ENCODE measurements at places on chromosomes 6 and 20. TPM values are rescaled to one million over a fixed set of nuclear protein-coding genes. Genes with fewer than 3 reads are reported as not detected.

PKIG gene
- total RNA-seq: 19.1 TPM

TCF15 gene
- not detected for total RNA-seq

RPP40 gene
- total RNA-seq: 9.5 TPM

VARS1 gene
- total RNA-seq: 123 TPM

MEI4 gene
- not detected for total RNA-seq

HLA-DQA2 gene
- total RNA-seq: not detected

DCDC2 gene
- total RNA-seq: not detected

UBE2C gene
- total RNA-seq: 2.1 TPM

LIN28B gene
- total RNA-seq: 0.05 TPM

PTGIS gene
- total RNA-seq: 5.6 TPM

PCED1A gene
- total RNA-seq: 26.5 TPM

SUMO4 gene
- 2.1 TPM for total RNA-seq

DLL1 gene
- total RNA-seq: under 0.01 TPM

HLA-DMB gene
- not detected for total RNA-seq

PRDM13 gene
- total RNA-seq: not detected

CLIC1 gene
- 514 TPM for total RNA-seq

TBX18 gene
- total RNA-seq: 3.6 TPM

HLA-DQB1 gene
- total RNA-seq: not detected

KIF3B gene
- 31.5 TPM for total RNA-seq

SGK1 gene
- total RNA-seq: 104 TPM

PTCHD4 gene
- total RNA-seq: 5.9 TPM

NEU1 gene
- total RNA-seq: 133 TPM

DDX43 gene
- total RNA-seq: 1.8 TPM

MLIP gene
- not detected for total RNA-seq

TMC2 gene
- not detected for total RNA-seq

DLK2 gene
- total RNA-seq: 0.30 TPM

FNDC11 gene
- 0.89 TPM for total RNA-seq

MTFR2 gene
- 0.30 TPM for total RNA-seq

CLPSL1 gene
- total RNA-seq: not detected

B4GALT5 gene
- total RNA-seq: 78.1 TPM

APCDD1L gene
- 92.5 TPM for total RNA-seq

TPD52L1 gene
- 64.7 TPM for total RNA-seq

SAMHD1 gene
- total RNA-seq: 18.4 TPM

SLC22A2 gene
- 0.23 TPM for total RNA-seq

TMEM217 gene
- total RNA-seq: 1.2 TPM

IL17F gene
- total RNA-seq: not detected

PRSS16 gene
- total RNA-seq: 0.18 TPM

ZC3H12D gene
- 0.30 TPM for total RNA-seq

TREM1 gene
- 5.3 TPM for total RNA-seq

TNFRSF21 gene
- total RNA-seq: 12.8 TPM

AGPAT1 gene
- total RNA-seq: 19.3 TPM

FOXQ1 gene
- total RNA-seq: not detected

CENPQ gene
- 4.8 TPM for total RNA-seq

HAO1 gene
- not detected for total RNA-seq

Measured in smooth muscle cell of the umbilical artery (primary cell).